ENCODE measurements at places on chromosomes 13 and 19. TPM values are rescaled to one million over a fixed set of nuclear protein-coding genes. Genes with fewer than 3 reads are reported as not detected.

The KIR2DL1 gene
- not detected for polyA plus RNA-seq

The COX7A1 gene
- not detected for polyA plus RNA-seq

The RTBDN gene
- polyA plus RNA-seq = not detected

The ZNF724 gene
- 2.4 TPM for polyA plus RNA-seq

The MIR17HG gene
- 1.3 TPM for polyA plus RNA-seq

Data from neural cell (in vitro differentiated cells).